Ovary (tissue), 10 donors: ENCODE measurements at places on chromosomes 4 and X.
A peak's percentile ranks its signal among the peaks of the same experiment; 100 is the strongest.

DNA sequence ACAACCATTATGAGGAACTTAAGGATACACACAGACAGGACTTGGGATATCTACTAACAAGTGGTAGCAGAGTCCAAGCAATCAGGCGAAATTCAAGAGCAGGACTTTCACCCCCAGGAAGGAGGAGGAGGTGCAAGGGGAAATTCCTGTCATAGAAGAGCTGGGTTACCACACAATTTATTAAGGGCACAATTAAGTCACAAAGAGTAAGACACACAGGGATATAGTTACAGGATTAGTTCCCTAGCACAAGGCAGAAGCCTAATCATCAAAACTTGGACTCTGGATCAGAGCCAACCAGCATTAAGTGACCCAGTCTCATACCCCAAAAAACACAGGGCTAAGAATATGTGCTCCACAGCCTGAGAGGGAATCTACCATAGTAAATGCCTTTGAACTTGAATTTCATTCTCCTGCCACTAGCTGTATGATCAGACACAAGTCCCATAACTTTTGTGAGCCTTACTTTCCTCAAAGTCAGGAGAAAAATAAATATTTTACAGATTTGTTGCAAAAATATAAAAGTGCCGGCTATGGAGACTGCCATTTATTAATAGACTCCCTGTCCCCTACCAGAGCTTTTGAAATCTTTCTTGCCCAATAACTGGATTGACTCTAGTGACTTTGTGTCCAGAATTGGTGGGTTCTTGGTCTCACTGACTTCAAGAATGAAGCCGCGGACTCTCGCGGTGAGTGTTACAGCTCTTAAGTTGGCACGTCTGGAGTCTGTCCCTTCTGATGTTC lies 87.0 kb downstream of the SYNPO2 start:
- no peak for DNase-seq

DNA sequence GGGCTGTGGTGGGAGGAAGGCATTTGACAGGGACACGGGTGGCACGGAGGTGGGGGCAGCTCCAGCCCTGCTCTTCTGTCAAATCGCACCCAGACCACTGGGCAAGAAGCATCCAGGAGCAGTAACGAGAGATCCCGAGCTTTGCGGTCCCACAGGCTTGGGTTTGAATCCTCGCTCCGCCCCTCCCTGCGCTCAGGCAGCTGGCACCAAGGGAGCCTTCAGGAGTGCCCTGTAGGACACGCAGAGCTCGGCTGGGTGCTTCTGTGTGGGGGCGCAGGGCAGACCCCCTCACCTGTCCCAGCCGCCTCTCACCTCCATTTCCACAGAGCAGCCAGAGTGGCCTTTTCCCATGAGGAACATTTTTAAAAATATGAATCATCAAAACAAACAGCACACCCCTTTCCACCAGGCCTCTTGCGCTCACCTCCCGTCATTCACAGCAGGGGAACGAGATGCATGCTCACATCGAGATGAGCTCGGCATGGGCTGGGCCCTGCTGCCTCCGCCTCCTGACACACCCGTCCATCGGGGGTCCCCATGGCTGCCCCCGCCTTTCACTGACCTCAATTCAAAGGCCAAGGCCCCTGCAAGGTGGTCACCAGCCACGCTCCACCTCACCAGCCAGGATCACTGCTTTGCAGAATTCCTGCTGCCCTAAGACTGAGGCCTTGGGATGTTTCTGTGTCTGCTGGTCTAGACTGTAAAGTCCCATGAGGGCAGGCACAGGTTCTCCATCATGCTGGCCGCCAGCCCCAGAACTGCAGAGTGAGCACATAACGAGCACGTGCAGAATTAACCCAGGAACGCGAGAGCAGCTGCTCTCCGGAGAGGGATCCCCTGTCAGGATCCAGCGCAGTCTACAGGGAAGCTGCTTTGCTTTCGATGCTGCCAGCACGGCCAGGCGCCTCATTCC lies 52.7 kb downstream of the ACOX3 start:
- no peak for DNase-seq

DNA sequence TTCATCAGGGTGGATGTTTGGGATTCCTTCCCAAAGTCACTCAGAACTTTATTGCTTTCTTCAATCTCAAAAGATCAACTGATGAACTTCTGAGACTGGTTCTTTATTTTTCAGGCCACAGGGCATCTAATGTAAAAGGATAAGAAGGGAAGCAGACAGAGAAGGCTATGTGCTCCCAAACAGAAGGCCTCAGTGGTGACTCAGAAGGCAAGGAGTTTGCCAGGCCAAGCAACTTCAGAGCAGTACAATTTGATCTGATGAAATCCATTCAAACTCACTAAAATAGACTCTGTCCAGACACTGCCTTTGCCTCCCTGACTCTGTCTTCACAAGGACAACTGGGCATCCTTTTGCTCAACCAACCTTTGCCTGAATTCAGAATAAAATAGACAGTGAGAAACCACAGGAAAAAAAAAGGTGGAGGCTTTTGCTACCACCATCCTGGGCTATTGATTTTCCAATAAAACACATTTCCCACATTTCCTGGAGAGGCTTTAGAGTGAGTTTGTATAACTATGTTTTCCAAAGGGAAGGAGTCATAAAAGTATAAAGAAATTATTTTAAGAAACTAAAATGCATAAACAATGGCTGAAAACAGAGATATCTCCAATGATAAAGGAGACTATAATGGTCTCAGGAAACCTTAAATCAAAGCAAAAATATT lies 55.2 kb downstream of the ARHGEF6 start:
- no peak for DNase-seq

GRCh38 chr4:155001251-155001650 lies 207.2 kb upstream of the NPY2R start:
- no peak for DNase-seq

GRCh38 chr4:104446431-104447278 lies 48.0 kb downstream of the CXXC4 start:
- DNase-seq, result no peak

- DNase-seq, result no peak
Observed at GRCh38 chrX:19720236-19720635, 167.2 kb downstream of the SH3KBP1 start.

GRCh38 chr4:174828845-174829701 lies at the start of gene GLRA3:
TSS of gene GLRA3 (minus strand) at chr4:174829247. CDS start at chr4:174828811, 436 bp downstream.
- DNase-seq, result peak; percentile 19

DNA sequence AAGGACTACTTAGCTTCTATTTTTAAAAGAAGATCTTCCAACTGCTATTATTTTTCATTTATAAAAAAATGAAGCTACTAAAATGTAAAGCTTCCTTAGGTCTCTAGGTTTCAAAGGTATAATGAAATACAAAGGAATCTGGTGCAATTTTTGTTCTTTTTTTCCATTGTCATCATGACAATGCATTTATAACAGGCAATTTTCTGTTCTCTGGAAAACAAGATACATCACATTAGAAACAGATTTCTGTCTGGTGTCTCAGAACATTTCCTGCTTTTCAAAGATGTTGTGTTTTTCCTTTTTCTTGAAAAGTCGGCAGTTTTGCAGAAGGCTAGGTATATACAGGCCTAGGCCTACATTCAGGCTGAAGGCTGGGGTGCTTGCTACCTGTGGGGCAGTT lies 63.6 kb upstream of the ATP8A1 start:
- no peak for DNase-seq

DNA sequence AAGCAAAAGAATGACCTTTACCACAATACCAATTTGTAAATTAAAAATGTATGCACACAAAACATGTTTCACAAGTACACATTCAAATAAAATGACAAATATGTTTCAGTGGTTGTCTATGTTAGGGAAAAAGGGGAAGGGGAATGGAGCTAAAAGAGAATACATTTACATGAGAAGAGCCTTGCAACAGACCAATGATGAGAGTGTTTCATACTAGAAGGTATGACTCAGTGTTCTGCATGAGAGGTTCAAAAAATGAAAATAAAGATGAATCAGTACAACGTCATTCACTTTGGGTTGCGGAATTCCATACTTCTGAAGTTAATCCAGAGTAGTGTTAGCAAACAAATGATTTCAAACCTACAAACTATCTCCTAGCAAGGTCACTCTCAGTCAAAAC lies 51.7 kb downstream of the RPGR start:
- DNase-seq, result no peak

DNA sequence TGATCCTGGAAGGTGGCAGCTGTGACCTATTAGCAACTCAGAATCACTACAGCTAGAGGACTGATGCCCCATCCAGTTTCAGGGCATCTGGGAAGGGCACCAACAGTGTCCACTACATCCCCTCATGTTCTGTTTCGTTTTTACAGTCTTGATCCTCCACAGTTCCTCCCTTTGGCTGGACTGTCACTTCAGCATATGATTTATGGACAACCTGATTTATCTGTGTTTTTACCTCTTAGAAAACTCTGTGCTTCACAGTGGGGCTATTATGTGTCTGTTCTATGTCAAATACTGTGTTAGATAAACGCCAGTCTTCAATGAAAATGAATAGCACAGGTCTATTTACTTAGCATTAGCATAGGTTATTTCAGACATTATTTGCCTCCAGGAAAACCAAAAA lies 63.1 kb upstream of the GRPR start:
- DNase-seq, result no peak

- DNase-seq, result peak; percentile 63
Observed at GRCh38 chrX:16892504-16893362, 22.6 kb upstream of the RBBP7 start.

- no peak for DNase-seq
Observed at GRCh38 chr4:47500776-47501175, 15.7 kb downstream of the ATP10D start.

DNA sequence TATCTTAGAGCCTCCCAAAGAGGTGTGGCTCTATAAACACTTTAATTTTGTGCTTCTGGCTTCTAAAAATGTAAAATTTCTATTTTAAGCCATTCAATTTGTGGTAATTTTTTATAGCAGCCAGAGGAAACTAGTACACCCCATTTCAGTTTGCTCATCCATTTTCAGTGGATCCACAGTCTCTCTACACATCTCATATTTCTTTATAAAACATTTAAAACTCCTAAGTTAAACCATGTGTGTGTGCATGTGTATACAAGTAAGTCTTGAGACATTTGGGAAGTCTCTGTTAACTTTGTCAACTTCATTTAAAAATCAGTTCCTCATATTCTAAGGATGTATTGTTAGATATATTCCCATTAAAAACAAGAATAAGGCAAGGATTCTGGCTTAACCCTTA lies 273.2 kb downstream of the IL15 start:
- DNase-seq, result no peak

GRCh38 chr4:7498446-7499200 lies 63.9 kb upstream of the PSAPL1 start:
- DNase-seq, result no peak

GRCh38 chrX:134542485-134542884 lies 82.5 kb downstream of the HPRT1 start:
- peak; percentile 66 for DNase-seq

DNA sequence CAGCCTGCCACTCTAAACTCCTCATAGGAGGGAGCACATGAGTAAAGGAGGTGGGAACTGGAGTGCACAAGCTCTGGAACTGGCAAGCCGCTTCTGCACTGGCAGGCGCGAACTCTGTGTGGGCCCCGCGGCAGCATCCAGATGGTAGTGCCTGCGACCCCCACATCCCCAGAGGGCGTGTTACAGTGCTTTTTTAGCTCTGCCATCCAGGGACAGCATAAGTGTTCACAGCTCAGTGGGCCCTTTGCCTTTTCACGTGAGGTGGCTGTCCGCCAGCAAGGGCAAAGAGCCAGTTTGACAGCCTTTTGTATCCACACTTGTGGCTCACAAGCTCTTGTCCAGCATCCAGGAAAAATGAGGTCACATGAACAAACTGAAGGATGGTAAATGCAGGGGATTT lies 581.6 kb upstream of the DIAPH2 start:
- no peak for DNase-seq

- no peak for DNase-seq
Observed at GRCh38 chrX:118530219-118530911, 34.8 kb downstream of the DOCK11 start.

DNA sequence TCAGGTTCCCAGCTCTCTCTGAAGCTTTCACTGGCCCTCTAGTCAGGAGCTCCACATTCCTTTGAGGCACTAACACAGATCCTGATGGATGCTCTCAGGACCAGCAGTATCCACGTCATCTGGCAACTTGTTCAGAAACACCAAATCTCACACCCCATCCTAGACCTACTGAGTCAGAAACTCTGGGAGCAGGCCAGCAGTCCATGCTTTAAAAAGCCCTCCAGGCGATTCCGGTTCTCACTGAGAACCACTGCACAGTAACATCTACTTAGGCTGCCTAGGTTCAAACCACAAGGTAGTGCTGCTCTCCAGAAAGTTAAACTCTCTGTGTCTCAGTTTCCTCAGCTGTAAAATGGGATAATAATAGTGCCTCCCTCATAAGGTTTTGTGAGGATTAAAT lies 55.3 kb downstream of the CCDC158 start:
- DNase-seq, result no peak

DNA sequence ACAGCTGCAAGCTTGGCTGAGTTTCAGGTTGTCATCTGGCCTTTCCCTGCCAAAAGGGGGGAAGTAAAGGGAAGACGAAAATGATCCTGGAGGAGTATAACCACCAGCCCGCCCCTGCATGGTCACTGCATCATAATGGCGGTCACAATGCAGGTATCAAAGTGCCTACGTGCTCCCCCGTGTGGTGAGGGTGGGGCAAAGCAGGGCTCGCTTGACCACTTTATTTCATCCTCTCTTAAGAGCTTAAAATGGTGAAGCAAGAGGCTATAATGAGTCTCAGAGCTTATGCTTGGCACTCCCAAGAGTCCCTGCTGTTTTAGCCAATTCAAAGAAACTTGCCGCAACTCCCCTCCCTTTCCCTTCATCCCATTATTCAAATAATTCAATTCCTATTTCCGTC lies 105.6 kb downstream of the APOOL start:
- no peak for DNase-seq

DNA sequence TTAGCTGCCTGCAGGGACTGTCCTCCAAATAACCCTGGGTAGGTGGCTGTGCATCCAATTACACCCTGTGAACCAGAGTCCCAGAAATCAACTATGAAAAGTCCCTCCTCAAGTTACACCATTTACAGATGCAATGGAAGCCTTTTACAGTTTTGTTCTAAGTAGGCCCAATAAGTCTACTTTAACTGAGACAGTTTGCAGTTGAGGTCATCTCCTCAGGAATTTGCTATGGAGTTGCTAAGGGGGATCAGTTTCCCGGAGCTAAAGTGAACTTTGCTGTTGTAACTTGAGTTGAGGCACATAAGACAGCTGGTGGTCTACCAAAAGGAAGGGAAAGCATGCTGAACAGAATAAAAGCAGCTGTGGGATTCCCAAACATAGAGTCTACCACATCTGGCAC lies 121.6 kb upstream of the STK26 start:
- no peak for DNase-seq
